ENCODE measurements at places on chromosomes 1 and 21.

DNA sequence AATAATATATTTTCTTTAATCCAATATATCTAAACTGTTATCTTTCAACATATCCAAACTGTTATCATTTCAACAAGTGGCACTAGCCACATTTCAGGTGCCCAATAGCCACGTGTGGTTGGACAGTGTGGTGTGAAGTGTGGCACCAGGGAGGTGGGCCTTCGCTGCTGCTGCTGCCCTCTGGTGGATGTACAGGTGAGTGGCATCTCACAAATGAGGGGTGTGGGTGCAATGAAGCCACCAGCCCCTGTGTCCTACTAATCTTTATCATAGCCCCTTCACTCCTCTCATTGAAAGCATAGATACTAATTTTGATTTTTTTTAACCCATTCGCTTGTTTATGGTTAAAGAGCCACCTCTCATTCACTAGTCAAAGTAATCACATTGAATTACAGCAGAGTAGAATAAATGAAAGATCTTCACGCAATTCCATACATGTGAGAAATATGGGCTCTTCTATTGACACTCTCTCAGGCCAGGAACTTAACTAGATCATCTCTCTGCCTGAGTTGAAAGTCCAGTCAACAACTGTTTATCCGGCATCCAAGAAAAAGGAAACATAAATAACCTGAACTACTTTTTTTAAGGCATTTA lies 499.2 kb downstream of the OMA1 start:
- DNase-seq, result no peak

GRCh38 chr1:171256940-171257606 lies 8.8 kb downstream of the FMO1 start:
- DNase-seq, result no peak

GRCh38 chr1:6519935-6520671 lies 28.6 kb upstream of the PLEKHG5 start:
- DNase-seq, result no peak

DNA sequence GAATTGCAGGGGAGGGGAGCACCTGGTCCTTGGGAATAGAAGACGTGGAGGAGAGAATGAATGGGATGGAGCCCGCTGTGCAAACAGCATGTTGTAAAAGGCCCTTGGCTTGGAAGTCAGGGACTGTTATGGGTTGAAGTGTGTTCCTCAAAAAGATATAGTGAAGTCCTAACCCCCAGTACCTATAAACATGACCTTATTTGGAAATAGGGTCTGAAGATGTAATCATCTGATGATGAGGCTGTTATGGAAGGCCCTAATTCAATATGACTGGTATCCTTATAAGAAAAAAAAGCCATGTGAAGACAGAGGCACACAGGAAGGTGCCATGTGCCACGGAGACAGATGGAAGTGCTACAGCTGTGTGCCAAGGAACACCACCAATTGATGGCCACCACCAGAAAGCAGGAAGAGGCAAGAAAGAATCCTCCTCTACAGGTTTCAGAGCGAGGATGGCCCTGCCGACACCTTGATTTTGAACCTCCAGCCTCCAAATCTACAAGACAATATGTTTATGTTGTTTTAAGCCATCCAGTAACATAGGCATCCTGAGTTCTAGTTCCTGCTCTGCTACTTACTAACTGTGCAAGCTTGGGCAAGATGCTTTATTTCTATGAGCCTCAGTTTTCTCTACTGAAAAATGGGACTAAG lies 51.2 kb downstream of the LRRN2 start:
- no peak for DNase-seq

DNA sequence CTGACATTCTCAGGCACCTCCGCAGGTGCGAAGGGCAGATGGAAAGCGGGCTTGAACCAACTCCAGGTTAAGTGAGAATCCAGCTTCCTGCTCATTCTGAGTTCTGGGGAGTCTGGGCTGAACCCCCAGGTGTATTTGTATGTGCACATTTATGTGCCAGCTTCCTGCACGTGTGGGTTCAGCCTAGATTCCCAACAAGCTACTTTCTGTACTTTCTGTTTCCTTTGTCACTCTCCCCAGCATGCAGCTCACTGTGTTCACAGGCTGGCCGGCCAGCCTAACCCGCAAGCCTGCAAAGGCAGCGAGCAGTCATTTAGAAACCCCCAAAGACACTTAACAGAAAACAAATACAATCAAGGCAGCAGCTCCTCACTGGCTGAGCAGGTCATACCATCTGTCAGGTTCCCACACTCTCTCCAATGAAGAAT lies 1.3 kb upstream of the IL19 start:
- no peak for DNase-seq

- no peak for DNase-seq
Observed at GRCh38 chr1:167293057-167293456, 72.4 kb downstream of the POU2F1 start.

DNA sequence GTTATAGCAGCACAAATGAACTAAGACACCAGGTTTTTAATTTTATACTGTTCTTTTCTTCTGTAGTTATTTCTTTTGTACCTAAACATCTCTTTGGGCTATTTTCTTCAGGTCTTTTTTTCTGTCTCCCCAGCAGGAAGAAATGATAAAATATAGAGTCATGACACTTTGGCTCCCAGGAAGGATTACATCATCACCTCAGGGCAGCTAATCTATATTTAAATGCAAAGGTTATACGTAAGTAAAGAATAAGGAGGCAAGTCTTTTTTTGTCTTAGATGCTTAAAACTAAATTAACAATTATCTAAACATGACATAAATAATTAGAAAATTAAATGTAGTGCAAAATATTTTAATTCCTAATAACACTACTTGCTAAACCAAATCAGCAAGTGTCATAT lies 57.0 kb downstream of the WARS2 start:
- DNase-seq, result no peak

DNA sequence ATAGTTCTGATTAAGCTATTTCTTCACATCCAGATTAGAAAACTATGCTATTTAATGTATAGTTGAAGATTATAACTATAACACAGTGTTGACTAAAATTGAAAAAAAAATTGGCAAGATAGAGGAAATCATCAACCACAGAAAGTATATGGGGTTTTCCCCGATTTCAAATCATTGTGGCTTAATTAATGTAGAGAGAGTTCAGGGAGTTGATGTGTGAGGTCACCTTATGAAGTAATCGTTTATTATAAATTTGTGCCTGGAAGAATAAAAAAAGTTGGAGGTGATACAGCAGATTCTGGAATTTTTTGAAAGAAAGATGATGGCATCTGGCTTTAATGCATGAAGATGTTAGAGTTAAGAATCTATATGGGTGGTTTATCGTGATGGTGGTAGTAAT lies 84.3 kb downstream of the PTGS2 start:
- DNase-seq, result no peak

GRCh38 chr1:36717431-36717830 lies 234.7 kb upstream of the CSF3R start:
- DNase-seq, result no peak

DNA sequence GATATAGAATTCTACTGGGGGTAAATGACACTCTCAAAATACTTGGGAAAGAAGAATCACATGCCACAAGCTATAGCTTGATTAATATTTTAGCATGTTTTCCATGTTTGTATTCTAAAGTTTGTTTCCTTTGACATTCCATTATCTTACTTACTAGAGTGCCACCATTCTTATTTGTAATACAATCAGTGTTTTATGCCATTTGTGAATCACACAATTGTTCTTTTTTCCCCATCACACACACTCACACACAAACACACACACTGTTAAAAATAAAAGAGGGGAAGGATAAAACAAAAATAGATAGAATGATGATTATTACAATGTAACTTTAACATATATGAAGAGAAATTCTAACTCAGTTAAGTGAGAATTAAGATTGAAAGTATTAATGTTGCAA lies 16.0 kb upstream of the TEKT2 start:
- no peak for DNase-seq

DNA sequence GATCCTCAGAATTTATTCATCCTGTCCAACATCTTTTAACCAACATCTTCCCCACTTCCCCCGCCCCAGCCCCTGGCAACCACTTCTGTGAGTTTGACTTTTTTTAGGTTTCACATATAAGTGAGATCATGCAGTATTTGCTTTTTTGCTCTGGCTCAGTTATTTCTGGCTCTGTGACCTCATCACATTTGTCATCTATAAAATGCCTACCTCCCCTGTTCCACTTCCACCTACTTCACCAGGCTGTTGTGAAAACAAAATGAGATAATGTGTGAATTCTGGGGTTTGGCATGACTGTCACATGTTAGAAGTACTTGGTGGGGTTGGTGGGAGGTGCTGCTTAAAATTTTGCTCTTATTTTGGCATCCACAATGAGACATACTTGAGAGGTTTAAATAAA lies 18.4 kb downstream of the HHAT start:
- DNase-seq, result no peak

GRCh38 chr1:10751561-10752085 lies 44.8 kb downstream of the CASZ1 start:
- DNase-seq, result no peak

DNA sequence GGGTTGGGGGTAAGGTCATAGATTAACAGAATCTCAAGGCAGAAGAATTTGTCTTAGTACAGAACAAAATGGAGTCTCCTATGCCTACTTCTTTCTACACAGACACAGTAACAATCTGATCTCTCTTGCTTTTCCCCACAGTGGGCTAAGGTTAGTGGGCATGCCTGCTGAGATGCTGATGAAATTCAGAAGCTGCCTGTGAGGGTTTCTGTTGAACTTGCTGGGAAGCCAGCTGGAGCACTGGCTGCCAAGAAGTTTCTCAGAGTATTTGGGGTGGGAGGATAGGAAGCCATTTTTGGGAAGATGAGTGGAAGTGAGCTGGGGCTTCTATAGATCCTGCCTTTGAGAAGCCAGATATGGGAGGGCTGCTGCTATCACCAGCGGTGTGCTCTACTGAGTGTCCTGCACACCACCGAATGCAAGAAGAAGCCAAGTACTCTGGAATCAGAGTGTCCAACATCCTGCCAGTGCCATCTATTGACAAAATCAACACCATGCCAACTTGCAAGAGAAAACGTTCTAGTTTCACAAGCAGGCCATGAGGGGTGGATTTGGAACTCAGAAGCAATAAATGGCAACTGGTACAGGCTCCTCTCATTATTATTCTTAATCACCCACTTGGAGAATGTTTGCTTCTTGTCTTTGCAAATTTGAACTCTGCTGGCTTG lies 102.7 kb downstream of the PTPRU start:
- DNase-seq, result no peak

DNA sequence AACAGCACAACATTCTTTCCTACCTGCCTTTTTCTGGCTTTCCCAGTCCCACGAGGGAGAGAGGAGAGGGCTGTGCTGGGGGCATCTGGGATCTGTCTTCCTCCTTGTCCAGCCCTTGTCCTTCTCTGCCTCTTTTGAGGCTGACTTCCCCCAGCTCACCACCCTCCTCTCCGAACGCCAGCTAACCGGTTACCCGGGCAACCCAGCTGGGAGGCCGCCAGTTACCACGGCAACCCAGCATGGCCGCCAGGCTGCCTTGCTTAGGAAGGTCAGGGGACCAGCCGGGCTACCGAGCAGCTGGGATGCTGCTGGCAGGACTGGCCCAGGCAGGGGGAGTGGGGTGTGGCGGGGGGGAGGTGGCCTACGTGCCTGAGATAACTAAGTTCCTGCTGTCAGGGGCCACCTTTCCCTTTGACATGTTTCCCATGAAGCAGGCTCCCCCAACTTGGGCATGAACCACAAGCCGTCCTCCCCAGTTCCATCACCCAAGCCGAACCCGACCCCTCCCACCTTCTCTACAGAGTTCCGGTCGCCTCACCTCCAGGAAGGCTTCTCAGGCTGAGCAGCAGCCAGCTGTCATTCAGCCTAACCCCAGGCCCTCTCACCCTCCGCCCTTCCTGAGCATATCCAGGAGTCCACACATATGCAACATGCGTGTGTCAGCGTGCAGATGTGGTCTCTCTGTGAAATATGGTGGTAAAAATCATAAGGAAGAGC lies 8.7 kb downstream of the PLEKHA6 start:
- no peak for DNase-seq

- no peak for DNase-seq
Observed at GRCh38 chr1:12296623-12297022, 66.8 kb downstream of the VPS13D start.

GRCh38 chr1:30255111-30255724 lies 468.2 kb downstream of the MATN1 start:
- DNase-seq, result no peak

- DNase-seq, result no peak
Observed at GRCh38 chr1:204296431-204296988, 63.2 kb downstream of the PLEKHA6 start.

- no peak for DNase-seq
Observed at GRCh38 chr1:31811605-31812004, 4.2 kb downstream of the SPOCD1 start.

- DNase-seq, result no peak
Observed at GRCh38 chr1:28526886-28527285, 21.0 kb downstream of the RCC1 start.

- DNase-seq, result no peak
Observed at GRCh38 chr1:32877211-32878110, 6.7 kb upstream of the FNDC5 start.

DNA sequence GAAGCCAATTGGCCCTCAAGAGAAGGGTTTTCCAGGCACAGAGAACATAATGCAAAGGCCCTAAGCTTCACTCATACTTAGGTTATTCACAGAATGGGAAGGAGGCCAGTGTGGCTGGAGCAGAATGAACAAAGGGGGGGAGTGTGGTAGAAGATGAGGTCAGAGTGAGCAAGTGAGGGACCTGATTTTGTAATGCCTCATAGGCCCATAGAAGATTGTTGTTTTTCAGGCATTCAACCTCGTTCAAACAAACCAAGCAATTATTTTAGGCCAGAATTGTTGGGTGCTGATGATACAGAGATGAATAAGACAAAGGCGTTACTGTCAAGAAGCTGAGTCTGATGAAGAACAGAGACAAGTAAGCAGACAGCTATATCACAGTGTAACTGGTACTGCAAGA lies 54.5 kb upstream of the RAP1A start:
- no peak for DNase-seq

DNA sequence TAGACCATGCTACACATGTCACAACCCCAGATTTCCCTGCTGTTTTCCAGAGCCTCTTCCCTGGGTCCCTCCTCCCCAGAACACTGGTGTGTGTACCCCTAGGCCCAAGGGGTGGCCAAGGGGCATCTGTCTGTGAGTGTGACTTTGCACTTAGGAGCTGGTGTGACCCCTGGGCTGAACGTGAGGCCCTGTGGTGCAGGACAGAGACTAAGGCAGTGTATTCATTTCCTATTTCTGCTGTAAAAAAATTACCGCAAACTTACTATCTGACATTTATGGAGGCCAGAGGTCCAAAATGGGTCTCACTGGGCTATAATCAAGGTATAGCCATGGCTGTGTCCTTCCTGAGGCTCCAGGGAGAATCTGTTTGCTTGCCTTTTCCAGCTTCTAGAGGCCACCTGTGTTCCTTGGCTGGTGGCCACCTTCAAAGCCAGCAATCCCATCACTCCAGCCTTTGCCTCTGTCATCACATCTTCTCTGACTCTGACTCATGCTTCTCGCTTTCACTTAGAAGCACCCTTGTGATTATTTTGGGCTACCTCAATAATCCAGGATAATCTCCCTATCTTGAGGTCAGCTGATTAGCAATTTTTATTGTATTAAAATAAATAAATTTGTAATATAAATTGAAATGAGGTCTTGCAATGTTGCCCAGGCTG lies 24.0 kb upstream of the ELOA start:
- DNase-seq, result no peak

DNA sequence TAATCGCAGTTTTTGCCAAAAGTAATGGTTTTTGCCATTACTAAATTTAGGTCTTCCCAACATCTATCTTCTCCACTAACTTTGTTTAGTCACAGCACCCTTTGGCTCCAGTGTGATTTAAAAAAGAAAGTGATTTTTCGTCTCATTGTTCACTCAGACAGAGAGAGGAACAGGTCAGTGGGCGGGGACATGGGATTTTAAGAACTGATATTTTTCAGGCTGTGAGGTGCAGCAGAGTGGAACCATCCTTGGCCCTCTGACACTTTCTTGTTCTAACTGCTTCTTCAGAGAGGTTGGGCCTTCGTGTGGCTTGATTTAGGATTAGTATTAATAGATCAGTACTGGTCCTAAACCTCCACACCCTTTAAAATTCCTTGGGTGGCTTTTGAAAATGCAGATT lies 38.8 kb downstream of the CASQ2 start:
- no peak for DNase-seq
